ENCODE measurements at places on chromosomes 6 and 20. TPM values are rescaled to one million over a fixed set of nuclear protein-coding genes. Genes with fewer than 3 reads are reported as not detected.

Gene RCAN2
- total RNA-seq, result 0.46 TPM

GRCh38 chr6:89379281-89379680, 26.8 kb upstream of the UBE2J1 start:
- DNase-seq, result no peak

Gene TRMT11
- total RNA-seq, result 11.3 TPM

DNA sequence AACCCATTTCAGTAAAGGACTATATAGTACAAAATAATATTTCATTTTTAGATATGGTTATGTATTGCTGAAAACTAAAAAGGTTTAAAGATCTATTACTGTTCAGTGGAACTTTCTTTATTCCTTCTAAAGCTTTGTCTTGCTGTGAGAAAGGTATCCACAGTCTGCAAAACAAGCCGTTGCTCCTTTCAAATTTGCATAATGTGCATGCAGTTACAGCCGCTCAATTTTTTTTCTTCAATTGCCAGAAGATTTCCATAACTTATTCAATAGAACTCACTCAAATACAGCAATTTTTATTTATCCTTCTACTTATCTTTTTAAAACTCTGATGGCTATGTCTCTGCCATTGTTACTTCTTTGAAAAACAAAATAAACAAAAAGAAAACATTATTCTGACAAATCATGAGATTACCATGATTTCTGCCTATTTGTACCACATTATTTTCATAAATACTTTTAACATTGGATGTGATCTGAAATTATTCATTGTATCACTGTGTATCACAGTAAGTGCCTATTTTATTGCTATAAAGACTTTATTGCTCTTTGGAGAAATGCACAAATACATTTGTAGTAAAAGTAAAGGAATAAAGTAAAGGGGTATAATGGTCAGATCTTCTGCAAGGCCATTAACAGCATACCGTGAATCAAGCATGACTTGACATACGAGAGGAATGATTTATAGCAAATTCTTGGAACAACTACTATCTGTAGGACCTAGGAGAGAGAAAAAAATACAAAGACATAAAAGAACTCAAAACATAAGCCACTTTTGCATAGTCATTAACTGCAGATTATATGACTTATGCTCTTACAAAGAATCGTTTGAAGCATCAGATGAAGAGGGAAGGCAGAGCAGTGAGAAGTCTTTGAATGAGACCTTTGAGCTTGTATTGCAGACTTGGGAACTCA, 29.6 kb upstream of the HBS1L start:
- DNase-seq, result no peak

DNA sequence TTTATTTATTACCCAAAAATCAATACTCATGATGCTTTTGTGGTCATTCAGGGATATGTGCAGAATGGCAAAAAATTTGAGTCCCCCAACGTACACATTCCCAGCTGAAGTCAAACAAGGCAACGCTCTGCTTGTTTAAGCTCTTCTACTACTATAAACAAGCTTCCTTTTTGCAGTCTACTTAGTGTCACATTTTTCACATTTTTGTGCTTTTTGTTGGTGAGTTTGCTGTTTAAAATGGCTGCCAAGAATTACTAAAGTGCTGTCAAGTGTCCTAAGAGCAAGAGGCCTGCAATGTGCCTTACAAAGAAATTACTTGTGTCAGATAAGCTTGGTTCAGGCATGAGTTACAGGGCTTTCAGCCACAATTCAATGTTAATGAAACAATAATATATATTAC, 2.1 kb downstream of the WFDC8 start:
- no peak for DNase-seq

Gene THBD
- total RNA-seq, result 28.0 TPM

Gene GMPR
- 36.3 TPM for total RNA-seq

- no peak for DNase-seq
These were observed 19.1 kb downstream of the MDFI start for GRCh38 chr6:41657131-41658094.

GRCh38 chr20:64086801-64087200, 2.6 kb upstream of the LKAAEAR1 start:
- no peak for DNase-seq

GRCh38 chr20:56986931-56987720, 279.3 kb downstream of the BMP7 start:
- DNase-seq, result no peak

DNA sequence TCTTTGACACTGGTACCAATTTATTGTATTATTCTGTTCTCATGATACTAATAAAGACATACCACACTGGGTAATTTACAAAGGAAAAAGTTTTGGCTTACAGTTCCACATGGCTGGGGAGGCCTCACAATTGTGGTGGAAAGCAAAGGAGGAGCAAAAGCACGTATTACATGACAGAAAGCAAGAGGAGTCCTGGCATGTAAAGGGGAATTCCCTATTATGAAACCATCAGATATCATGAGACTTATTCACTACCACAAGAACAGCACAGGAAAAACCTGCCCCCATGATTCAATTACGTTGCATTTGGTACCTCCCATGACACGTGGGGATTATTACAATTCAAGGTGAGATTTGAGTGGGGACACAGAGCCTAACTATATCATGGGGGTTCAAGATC, 43.4 kb downstream of the SLC22A2 start:
- DNase-seq, result no peak

DNA sequence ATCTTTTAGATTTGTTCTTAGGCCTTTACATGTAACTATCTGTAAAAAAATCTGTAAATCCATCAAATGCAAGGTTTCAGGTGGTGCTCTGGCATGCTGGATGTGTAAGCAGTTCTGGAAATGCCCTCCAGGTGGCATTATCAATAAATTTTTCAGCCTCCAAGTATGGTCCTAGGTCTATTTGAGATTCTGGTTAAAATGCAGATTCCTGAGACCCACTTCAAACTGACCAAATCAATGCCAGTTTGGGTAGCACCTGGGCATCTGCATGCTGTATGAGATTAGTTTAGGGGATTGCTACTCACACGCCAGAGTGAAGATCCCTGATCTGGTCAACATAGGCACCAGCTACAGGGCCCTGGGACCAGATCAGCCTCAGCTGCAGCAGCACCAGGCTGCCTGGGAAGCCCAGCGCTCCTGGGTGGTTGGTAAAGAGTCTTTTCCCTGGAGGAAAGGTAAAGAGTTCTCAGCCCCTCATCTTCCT, 507.3 kb upstream of the CITED2 start:
- peak; percentile 69 for DNase-seq

Gene PDYN
- total RNA-seq, result not detected

DNA sequence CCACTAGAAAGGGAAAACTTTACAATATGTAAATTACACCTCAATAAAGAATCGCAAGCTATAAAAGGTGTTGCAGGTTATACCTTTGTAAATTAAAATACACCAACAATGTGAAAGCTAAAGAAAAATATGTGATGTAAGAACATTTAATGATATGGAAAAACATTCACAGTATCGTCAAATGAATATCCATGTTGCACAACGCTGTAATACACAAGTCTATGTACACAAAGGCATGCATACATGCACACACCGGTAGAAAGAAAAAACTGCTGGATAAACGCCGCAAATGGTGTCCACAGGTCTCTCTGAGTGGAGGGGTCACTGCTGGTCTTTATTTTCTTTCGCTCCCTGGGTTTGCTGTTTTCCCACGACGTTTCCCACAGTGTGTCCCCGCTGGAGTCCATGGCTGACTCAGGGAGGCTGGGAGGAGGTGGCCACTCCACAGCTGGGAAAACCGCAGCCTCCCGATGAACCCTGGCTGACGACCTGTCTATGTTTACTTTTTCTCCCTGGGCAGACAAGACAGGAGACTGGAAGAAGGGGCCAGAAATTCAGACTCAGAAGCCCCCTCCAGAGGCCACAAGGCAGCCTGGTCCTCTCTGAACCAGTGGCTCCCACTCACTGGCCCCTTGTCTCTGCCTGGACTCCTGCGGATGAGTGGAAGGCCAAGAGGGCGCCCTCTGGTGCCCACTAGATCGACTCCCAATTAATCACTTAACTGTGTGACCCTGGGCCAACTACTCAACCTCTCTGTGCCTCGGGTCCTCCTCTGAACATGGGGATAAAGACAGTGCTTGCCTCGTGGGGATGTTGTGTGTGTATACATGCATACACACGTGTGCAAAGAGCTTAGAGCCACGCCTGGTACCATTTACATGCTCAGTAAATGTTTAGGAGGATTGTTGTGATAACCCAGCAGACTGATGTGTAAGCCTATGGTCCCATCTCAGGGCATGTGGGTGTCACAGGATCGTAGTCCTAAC, 12.8 kb upstream of the BPI start:
- peak; percentile 33 for DNase-seq

Gene CPXM1
- 20.3 TPM for total RNA-seq

Gene CLIC5
- 0.14 TPM for total RNA-seq

- DNase-seq, result no peak
These were observed 11.8 kb upstream of the FAM184A start for GRCh38 chr6:119090256-119090655.

Gene SALL4
- 1.9 TPM for total RNA-seq

DNA sequence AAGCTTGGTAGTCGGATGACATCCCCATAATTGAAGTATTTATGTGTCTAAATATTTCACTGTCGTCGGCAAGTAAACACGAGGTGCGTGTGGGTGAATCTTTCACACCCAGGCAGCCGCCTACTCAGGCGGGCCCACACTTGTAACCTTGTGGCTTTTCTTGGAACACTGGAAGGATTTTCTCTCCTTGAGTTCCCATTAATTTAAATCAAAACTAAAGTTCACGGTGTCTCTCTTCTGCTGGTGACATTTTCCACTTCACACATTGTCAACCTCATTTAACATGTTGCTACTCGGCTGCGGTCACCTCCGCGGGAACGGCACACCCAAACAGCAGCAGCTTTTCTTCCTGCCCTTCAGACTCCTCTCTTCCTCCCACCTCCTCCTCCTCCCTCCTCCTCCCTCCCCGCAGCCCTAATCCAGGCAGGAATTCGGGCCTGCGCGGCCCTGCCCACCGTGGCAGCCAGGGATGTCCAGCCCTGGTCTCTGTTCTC, 336.6 kb downstream of the QKI start:
- no peak for DNase-seq

Gene CARMIL1
- total RNA-seq, result 8.8 TPM

DNA sequence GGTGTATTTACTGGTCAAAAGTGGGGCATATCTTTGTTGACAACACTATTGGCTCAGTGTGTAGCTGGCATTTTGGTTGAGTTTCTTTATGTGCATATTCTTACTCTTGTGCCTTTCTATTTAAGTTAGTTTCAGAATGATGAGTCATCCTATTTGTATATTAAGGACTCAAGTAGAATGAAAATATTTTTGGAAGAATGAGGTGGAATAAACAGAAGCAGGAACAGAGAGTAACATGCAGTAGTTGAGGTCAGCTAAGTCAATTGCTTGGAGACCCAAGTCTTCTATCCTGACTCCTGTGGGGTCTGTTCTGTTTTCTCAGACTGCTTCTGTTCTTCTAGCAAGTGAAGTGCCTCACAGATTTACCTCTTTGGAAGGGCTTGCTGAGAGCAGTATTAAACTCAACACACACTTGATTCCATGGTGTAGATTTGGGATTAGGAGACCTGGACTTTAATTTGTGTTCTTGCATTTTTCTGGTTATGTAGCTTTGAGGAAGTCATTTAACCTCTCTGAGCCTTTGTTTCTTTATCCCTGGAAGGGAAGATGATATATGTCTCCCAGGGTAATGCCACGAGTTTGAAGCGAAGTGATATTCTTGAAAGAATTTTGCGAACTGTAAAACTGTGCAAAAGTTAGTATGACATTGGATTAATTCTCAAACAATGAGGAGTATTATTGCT, 324.3 kb downstream of the QKI start:
- no peak for DNase-seq

GRCh38 chr6:121733234-121733633, 297.8 kb downstream of the GJA1 start:
- peak; percentile 31 for DNase-seq

GRCh38 chr20:62723351-62723750, 14.7 kb downstream of the NTSR1 start:
- DNase-seq, result peak; percentile 50

- DNase-seq, result peak; percentile 56
These were observed 319.7 kb upstream of the TCF21 start for GRCh38 chr6:133568970-133569889.

Gene PACRG
- total RNA-seq, result not detected

DNA sequence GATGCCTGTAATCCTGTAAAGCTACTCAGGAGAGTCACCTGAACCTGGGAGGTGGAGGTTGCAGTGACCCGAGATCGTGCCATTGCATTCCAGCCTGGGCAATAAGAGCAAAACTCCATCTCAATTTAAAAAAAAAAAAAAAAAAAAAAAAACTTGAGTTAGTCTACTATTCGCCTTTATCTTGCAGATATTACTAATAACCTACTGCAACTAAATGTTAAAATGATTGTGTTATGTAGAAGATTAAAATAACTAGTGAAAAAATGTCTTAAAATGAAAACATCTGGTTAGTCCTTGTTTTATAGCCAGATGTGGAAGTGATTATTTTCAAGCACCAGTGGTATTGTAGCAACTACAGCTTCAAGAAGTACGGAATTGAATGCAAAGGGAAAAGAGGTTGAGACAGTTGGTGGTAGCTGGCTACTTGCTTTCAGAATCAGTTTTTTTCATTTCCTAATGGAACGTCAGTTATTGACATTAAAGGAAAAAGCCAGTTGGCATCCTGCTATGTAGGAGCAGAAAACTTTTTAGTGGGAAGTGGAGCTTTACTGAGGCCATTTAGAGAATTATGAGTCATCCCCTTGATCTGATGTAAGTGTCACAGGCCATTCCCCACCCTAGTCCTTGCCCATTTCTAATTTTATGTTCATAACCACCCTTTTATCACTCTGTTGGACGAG, 43.8 kb upstream of the DYNLRB1 start:
- DNase-seq, result peak; percentile 77

DNA sequence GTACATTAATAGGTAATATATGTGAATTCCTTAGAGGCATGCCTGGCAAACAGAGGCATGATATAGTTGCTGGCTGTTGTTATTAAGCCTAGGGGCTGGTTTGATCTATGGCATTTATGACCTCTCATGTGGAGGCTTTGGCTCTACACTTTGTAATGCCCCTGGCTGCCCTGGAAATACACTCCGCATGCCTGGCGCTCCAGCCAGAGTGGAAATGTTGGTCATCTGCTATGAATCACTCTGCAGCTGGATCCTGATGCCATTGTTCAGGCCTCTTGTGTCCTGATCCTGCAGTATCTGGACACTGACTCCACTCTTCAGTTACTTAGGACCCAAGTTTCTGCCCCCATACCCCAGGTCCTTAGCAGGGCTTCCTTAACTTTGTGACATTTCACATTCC, 200.5 kb upstream of the PCSK2 start:
- no peak for DNase-seq

DNA sequence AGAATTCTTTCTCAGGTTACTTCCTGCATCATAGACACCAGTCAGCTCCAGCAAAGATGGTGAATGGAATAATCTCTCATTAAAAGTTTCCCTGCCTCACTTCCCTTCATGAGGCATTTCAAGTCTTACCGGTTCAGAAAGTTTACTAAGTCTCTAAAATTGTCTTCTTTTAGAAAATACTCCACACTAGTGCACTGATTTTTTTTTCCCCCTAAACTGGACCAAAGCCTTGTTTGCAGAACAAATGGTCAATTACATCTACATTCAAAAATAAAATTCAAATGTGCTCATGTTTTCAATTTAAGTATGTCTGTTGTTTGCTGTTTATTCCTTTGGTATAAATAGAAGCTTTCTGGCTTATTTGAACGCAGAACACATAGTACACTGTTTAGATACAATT, 111.2 kb downstream of the GMPR start:
- no peak for DNase-seq

Gene SAMD10
- total RNA-seq, result 5.7 TPM

GRCh38 chr6:147055821-147056392, 148.3 kb upstream of the STXBP5 start:
- DNase-seq, result no peak

Data from endothelial cell of umbilical vein (primary cell).